ENCODE measurements at places on chromosomes 3 and 15. TPM values are rescaled to one million over a fixed set of nuclear protein-coding genes. Genes with fewer than 3 reads are reported as not detected.
A peak's percentile ranks its signal among the peaks of the same experiment; 100 is the strongest.

DNA sequence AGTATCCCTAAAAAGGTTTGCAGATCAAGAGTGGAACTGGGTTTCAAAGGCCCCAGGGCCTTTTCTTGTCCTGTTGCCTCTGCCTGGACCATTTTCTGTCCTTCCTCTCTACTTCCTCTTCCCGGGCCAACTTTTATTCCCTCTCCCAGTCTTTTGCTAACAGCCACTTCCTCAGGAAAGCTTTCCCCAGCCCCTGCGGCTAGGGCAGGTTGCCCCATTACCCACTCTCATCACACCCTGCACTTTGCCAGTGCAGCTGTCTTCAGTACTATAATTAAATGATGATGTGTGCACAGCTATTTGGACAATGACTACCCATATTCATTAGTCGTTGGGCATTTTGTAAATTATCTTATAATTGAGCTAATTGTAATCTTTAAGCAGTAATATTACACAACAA, 150.5 kb upstream of the THBS1 start:
- no peaks in the 10 kb centered on the region for H3K27me3 ChIP-seq
- no peak for DNase-seq
- H3K27ac ChIP-seq = peak overlapping the region; percentile 65
- no peak overlapping the region for H3K4me3 ChIP-seq

DNA sequence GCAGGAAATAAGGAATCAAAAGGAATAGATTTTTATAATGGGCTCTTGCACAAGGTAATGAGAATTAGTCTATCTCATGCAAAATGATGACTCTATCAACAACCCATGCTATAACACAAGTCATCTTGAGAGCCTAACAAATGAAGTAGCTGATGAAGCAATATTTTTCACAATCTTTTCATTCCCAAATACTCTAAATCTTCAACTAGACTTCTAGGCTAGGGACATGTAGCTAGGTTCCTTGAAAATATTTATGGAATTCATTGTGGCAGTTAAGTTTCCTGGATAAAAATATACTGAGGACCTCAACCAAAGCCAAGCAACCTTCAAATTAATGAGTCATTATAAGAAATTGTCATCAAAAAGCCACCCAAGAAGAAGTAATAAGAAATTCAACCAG, 55.4 kb downstream of the DCBLD2 start:
- H3K27ac ChIP-seq = no peak overlapping the region
- no peak overlapping the region for H3K4me3 ChIP-seq
- DNase-seq = no peak
- peaks cover 14% of the 10 kb centered on the region for H3K36me3 ChIP-seq
- H3K27me3 ChIP-seq = no peaks in the 10 kb centered on the region

DNA sequence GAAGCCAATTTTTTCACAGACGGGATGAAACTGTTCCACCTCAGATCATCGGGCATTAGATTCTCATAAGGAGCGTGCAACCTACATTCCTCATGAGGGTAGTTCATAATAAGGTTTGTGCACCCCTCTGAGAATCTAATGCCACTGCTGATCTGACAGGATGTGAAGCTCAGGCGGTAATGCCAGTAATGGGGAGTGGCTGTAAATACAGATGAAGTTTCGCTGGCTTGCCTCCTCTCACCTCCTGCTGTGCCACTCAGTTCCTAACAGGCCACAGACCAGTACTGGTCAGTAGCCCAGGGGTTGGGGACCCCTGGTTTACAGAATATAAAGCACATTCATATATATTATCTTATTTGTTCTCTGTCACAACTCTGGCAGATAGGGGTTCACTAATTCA, 2.1 kb upstream of the LIMD1 start:
- no peak overlapping the region for H3K4me3 ChIP-seq
- peak overlapping the region; percentile 94 for H3K27ac ChIP-seq
- no peaks in the 10 kb centered on the region for H3K36me3 ChIP-seq

Gene NRG4
- total RNA-seq = not detected

Gene NTRK3
- 6.3 TPM for total RNA-seq

All from esophagus muscularis mucosa (tissue), 4 donors.